HCT116 (cell line): ENCODE measurements at places on chromosomes 6 and 20.

GRCh38 chr20:15674253-15675060 lies 898.8 kb downstream of the KIF16B start:
- no peak for DNase-seq

GRCh38 chr6:169247991-169248390 lies 5.7 kb downstream of the THBS2 start:
- DNase-seq = no peak

DNA sequence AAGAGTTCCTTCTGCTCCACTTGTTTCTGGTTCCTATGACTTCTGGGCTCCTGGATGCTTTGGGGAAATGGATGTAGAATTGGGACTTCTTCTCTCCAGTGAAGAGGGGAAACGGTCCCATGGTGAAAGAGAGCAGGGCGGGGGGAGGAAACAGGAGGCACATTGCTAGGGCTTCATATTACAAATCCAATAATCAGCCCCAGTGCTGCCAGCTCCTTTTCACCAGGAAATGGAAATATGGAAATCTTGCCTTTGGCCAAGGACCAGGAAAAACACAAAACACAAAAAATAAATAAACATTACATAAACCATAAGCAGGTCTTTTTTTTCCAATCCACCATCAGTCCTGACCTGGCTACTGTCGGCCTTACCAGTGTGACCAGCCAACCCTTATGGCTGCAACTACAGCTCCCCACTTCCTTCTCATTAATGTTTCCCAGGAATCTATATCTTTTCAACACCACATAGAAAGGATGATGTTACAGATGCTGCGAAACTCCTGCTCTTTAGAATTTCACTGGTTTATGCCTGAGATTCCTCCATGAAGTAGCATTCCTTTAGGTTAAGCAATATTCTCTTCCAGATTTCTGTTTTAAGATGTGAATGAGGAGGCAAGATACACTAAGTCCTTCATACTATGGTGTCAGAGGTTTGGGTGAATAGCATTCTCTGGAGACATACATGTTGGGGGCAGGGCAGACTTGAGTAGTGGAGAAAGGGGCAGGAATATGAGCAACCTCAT lies 2.0 kb downstream of the PI3 start:
- no peak for DNase-seq

DNA sequence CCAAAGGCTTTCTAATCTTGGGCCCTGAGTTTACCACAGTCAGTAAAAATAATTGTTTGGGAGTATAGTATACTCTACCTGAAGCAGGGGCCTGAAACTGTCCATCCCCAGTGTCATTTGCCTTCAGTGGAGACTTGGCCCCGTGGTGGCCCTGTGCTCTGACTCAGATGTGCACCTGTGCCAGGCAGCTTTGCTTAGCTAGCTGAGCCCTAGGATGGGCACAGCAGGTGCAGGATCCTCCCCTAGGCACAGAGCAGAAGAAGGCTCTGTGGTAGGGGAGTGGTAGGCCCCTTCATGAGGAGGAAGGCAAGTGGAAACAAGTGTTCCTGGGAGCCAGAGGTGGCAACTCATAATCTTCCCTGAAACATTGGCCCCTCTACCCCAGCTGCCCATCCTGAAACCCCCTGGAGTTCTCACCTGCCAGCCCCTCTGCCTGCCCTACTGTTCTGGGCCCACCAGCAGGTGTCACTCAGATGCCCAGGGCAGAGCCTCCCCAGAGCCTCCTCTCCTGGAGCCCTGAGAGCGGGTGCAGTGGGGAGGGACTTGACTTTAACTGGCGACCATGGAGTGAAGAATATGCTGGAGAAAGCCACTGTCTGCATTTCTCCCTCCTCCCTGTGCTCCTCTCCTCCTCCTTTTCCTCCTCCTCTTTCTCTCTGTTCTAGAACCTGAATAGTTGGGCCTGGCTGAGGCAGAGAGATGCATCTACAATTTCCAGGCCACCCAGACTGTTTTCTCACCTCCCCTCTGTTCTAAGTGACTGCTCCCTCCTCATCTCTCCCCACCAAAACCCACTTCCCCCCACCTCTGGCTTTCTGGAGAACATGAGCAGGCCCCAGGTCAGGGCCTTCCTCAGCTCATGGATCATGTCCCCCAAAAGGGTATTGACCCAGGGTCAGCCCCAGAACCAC lies 2.9 kb downstream of the CPNE5 start:
- no peak for DNase-seq

- no peak for DNase-seq
Measured at GRCh38 chr6:55974688-55975087, 99.3 kb upstream of the BMP5 start.

DNA sequence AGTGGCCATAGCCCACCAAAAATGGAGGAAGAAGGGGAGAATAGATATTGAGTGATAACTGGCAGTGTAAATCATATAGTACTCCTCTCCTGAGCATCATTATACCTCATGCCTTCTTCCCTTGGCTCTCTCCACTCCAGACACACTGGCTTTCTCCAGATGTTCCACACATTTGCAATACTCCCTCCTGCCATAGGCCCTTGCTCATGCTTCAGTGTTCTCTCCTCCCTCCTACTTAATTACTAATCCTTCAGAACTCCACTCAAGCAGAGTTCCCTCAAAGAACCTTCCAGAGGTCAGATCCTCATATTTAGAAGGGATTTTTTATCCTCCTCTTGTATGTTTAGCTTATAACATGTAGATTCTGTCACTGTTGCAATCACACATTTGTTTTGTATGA lies 279.5 kb upstream of the SUPT3H start:
- no peak for DNase-seq

DNA sequence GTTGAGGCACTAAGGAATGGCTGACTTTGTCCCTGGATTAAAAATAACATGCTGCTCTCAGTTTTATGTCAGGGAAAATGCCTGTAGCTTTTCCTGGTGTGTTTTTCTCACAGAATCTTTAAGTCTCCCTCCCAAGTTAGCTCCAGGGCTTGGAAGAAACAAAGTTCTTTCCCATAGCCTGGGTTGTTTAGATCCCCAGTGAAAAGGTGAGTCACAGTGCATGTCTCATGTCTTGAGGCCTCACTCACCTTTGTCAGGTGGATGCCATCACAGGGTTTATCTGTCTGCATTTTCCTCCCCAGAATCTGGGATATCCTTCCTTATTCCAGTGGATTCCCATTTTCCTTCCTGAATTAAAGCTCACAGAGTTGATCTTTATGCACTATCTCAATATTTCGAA lies 722.4 kb downstream of the GRIK2 start:
- DNase-seq = no peak

DNA sequence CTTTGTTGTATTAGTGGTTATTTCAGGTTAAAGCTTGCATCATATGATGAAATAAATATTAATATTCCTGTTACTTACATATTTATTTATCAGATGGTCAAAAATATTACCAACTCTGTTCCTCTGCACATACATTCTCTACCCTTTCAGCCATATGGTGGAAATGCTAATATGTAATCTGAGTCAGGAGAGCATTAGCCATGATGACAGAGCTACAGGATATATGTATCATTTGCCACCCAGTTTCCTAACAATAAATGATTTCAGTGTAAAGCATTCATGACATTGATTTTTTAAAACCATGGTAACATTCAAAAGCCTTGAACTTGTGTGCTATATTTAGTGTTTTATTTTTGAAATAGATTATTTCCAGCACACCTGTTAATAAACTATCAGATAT lies 16.6 kb downstream of the POPDC3 start:
- no peak for DNase-seq

GRCh38 chr20:34558320-34559218 lies at the start of gene MAP1LC3A:
Gene MAP1LC3A, plus strand, starts transcription at chr20:34558718. Its CDS starts 151 bp downstream, at chr20:34558869.
- no peak for DNase-seq

GRCh38 chr20:34491226-34491931 lies 24.8 kb upstream of the DYNLRB1 start:
- no peak for DNase-seq
